ENCODE measurements at places on chromosomes 12 and 14.

- no peak for DNase-seq
These were observed 4.9 kb upstream of the CRIP2 start for GRCh38 chr14:105469456-105470349.

GRCh38 chr12:108642269-108642870, 8.7 kb upstream of the SELPLG start:
- DNase-seq, result no peak

DNA sequence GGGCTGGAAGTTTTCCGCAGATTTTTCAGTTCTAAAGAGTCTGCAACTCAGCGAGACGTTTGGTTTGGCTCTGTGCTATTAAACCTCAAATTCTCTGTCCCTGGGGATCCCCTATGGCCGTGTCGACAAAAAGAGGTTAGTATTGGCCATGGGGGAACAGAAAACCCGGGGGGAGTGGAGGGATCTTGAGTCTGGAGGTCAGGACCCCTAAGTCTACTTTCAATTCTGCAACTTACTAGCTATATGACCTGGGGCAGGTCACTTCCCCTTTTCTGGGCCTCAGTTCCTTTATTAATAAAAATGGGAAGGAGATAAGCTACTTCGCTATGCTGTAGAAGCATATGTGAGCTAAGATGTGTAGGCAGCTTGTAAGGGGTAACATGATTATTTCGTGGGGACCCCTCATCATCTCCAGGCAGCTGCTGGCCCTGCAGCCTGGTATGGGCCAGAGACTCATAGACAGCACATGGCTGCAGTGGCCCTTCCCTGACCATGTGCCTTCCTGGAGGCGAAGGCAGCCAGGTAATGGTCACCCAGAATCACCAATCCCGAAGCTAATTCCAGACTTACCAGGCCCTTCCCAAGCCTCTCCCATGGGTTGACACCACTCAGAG, 8.6 kb downstream of the ASB2 start:
- DNase-seq, result no peak

GRCh38 chr12:109919456-109919855, 19.4 kb downstream of the TCHP start:
- no peak for DNase-seq

GRCh38 chr12:110917467-110917866, 2.9 kb downstream of the MYL2 start:
- DNase-seq, result no peak

DNA sequence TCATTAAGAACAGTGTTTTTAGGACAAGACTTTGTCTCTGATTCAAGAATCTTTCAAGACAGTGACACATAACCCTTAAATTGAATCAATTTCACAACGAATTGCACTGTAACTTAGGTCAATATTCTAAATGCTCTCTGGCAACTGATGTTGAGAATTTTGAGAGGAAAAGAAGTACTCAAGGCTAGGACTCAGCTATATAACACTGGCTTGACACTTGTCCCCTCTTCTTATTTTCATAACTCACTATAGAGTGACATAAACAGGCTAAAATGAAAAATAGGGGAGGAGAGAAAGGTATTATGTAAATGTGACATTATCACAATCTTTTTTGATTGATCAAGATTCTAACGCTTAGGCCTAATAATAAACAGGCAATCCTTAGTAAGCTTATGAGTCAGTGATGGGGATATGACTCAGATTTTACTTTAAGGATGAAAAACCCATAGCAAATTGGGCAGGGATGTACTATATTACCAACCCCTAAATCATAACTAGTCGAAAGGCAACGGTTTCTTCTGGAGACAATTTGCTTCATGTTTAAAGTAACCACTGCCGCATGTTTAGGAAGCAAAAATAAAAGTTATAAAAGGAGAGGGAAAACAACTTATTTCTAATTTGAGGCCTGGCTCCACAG, 10.9 kb downstream of the BTG1 start:
- DNase-seq, result no peak

DNA sequence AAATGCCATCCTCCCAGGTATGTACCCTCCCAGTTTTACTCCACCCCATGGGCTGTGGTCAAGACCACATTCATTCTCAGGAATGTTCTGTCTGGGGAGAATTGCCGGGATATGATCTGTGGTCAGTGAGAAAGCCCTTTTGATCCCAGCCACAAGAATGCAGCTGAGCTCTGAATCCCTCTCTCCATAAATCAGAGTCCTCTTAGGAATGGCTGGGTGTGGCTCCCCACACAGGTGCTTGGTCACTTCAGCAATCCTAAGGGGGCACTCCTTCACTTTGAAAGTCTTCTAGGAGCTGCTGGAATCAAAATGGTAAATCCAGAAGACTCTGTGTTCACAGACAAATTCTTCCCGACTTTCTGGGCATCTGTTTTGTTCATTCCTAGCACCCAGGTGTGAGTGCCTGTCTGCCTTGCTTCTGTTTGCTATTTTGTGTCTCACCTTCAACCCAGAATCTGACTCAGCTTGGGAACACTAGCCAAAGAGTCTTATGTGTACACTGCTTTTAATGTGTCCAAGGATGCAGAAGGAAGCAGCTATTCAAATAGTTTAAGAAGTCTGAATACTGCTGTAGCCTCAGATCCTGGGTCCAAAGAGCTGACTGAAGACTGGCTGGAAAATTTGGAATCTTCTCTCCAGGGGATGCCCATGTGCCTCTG, 144.6 kb upstream of the CDKN3 start:
- DNase-seq, result no peak

GRCh38 chr14:102827716-102828115, 50.5 kb downstream of the TRAF3 start:
- DNase-seq, result no peak

DNA sequence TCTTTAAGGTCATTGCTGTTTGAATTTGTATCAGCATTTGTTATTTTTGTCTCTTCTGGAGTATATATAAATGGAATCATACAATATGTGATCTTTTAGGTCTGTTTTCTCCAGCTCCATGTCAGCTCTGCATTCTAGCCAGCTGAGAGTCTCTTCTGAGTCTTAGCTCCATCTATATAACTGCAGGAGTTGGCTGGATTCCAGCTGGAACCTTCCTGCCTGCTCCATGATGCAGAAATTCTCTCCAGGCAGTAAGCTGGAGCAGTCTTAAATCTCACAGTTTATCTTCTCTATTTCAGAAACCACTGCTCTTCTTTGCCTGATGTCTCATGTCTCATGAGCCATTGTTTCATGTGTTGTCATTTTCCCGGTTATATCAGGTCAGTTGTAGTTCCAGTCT, 827.6 kb downstream of the NRXN3 start:
- DNase-seq, result no peak

DNA sequence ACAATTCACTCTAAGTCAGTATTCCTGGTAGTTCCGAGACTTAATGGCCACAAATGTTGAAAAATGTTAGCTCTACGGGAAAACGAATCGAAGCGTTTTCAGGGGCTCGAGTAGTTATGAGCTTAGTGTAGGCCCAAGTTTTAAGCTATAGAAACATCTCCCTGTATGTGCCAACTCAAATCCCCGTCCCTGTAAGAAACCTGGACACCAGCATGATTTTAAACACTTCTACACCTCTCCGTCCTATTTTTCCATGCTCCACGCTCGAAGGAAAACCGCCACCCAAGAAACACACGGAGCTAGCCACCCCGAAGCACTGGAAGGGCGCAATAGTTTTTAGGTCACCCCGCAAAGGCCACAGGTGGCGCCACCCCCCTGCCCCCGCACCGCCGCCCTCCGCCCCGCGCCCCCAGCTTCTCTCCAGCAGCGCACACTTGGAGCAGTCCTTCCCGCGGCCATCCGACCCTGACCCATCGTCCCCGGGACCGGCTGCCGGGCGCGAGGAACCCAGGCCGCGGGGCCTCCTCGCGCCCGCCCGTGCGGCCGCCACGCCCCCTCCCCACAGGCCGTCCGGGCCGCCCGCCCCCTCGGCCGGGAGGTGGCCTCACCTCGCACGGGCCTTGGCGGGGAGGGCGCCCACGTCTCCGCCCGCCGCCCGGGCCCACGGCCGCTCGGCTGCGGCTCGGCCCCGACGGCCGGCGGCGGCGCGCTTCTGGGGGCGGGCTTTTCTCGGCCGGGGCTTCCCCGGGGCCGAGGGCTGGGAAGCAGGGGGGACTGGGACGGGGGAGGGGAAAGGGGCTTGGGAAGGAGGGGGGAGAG, 522 bp downstream of the R3HDM2 start:
- DNase-seq, result peak; percentile 36

DNA sequence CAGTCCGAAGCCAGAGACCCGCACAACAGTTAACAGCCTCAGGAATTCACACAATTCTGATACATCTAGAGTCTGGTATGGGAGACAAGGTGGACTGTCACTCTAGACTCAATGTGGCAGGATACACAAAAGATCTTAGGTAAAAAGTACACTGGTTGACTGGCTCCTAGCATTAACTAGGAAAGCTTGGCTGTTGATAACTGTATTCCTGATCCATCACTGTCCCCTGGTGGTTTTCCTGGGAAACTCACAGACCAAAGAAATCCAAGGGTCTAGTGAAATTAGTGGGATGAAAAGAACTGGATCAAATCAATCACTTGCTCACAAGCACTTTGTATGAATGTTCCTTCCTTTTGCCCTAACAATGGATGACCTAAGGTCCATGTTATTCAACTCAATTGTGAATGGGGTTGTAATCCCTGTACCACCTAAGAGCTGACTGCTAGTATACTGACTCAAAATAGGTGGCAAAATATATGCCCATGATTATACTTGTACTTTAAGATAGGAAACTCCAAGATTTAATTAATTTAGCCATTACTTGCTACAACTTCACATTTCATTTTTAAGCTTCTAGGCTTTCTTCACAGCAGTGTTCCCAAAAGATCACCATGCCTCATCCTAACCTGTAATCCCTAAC, 14.0 kb downstream of the NPC2 start:
- no peak for DNase-seq

- DNase-seq, result no peak
These were observed 326.5 kb downstream of the FLRT2 start for GRCh38 chr14:85856430-85856829.

DNA sequence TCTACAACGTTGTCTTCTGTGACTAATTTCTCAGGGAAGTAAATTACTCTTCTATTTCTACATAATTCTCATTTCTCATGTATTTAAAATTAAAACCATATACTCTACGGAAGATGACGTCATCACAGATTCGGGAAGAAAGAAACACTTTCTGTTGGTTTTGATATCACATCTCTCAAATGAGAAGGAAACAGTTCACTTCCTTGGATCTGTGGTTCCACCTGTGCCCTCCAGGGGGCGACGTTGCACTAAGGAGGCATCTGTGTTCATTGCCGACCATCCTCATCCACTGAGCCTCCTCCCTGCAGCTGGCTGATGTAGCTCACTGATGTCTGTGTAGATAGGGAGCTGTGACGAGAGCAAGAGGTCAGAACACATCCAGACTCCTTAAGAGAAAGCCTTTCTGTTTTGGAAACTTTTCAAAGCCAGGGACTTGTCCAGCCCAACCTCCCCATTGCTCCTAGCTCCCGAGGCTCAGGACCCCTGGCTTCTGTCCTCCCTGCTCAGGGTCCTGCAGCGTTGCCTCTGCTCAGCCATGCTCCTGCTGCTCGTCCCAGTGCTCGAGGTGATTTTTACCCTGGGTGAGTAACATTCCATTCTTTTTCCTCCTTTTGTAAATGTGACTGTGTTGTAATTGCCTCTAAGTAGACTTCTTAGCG, 172.7 kb upstream of the OR4E1 start:
- peak; percentile 49 for DNase-seq

DNA sequence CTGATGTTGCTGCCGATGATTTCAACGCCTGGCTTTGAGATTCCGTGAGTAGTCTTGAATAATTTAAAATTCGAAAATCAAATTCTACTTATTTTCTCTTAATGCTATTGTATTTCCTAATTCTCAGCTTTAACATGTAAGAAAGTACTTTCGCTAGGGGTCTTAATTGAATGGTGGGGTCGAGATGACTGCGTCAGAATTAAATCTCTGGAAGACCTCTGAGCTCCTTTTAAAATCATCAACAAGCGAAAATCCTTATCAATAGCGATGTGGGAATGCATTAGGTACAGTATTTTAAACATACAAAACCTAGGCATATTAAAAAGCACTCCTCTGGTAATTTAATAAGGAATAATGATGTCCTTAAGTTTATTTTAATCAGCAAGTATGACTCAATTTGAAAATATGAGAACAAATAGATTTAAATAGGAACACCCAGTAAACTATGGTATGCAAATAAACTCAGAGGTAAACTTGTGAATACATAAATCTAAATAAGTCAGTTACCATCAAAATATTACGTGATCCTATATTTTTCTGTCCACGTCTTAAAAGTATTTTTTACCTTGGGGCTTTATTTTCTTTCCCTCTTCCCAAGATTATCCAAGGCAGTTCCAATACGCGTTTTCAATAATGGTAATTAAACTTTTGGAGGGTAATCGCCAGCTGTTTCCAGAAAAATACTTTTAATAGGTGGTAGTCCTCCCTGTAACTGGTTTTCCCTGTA, 1.4 kb downstream of the FOXA1 start:
- DNase-seq, result no peak

- DNase-seq, result no peak
These were observed 270.2 kb downstream of the ALG10B start for GRCh38 chr12:38586789-38587188.

- no peak for DNase-seq
These were observed 179.3 kb upstream of the BTG1 start for GRCh38 chr12:92324849-92325500.

- peak; percentile 76 for DNase-seq
These were observed at the start of gene HOXC10 for GRCh38 chr12:53984901-53985691. TSS of gene HOXC10 (plus strand) at chr12:53985146. CDS start at chr12:53985260, 114 bp downstream.

- peak; percentile 39 for DNase-seq
These were observed 260.8 kb downstream of the RASSF9 start for GRCh38 chr12:85575120-85576096.

DNA sequence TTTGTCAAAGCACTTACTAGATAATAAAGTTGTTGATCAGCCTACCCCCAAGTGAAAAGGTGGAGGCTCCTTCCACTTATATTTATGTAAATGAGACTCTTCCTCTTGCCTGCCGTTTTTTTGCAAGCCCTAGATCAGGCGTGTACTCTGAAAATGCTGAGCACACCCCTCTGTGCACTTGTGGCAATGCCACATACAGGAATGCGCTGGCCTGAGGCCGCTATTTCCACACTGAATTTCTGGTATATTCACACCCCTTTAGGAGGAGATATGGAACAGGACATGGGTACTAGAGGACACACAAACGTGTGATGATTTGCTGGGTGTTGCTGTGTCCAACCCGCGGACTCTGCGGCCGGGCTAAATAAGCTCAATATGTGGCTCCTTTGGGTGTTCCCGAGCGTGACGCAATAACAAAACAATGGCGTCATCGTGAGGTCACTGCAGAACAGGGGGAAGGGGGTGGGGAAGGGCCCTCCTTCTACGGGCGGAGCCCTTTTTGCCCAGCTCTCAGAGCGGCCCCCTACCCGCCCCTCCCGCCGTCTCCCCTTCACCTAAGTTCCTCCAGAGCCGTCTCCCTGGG, 554 bp upstream of the TSPAN31 start:
- DNase-seq, result peak; percentile 58

Data from neural crest cell (in vitro differentiated cells).